Epithelial cell of proximal tubule (primary cell): ENCODE measurements at places on chromosomes 16 and 17. TPM values are rescaled to one million over a fixed set of nuclear protein-coding genes. Genes with fewer than 3 reads are reported as not detected.

Gene SLC16A6
- total RNA-seq = 0.07 TPM in 1 of 2 replicates, not detected in the other

Gene IL34
- 0.86 TPM in 1 of 2 replicates, not detected in the other for total RNA-seq

Gene SKAP1
- total RNA-seq = 1.5 and 11.4 TPM in 2 replicates

DNA sequence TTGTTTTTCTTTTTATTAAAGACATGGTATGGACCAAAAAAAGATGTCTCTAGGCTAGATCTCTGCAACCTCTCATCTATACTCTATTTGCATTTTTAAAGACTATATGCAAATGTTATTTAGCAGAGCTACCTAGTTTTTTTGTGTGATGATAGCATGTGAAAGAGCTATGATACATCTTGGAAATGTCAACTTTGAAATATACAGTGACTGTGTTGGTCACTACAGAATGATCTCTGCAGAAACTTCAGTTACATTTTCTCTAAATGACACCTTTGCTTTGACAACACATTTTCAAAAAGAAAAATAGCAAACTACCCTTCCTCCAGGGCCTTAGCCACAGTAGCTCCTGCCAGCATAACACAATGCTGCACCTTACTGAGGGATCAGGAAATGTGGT is 86.6 kb downstream of the PRKCB start:
- DNase-seq = no peak

DNA sequence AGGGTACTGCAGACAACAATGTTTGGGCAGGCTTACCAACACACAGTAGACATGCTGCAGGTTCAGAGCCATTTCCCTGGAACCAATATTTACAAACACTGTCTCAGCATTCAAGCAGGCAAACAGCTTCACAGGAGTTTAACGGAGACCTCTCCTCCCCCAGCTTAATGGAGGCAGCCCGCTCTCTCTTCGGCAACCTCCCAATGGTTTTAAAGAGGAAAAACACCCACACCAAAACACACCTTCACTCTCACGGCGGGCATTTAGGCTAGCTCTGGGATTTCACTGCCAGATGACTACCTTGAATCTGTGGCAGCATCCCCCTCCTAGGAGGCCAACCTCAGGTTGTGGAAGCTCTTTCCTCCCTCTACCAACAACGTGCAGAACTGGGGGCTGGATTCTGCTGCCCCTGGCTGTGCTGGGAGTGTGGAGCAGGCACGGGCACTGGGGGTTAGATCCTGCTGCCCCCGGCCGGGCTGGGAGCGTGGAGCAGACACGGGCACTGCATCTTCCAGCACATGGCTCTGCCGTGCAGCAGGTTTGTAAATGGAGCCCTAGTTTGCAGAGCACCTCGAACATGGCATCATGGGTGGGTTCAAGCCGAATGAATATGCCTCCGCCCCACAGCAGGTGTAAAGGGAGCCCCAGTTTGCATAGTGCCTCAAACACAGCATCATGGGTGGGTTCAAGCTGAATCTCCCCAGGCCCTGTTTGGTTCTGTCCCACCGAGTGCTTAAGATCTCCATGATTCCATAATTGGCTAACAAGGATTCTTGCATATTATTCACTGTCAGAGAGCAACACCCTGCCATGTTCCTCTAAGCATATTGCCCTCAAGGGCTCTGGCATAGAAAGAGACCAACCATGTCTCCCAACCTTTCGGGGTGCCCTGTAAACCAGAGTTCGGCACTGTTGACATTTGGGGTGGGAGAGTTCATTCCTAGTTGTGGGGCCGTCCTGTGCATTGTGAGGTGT is 86.4 kb downstream of the RBFOX3 start:
- DNase-seq = no peak

Gene NBR1
- 32.1 and 33.6 TPM in 2 replicates for total RNA-seq

Gene WDR90
- 22.0 and 45.6 TPM in 2 replicates for total RNA-seq

DNA sequence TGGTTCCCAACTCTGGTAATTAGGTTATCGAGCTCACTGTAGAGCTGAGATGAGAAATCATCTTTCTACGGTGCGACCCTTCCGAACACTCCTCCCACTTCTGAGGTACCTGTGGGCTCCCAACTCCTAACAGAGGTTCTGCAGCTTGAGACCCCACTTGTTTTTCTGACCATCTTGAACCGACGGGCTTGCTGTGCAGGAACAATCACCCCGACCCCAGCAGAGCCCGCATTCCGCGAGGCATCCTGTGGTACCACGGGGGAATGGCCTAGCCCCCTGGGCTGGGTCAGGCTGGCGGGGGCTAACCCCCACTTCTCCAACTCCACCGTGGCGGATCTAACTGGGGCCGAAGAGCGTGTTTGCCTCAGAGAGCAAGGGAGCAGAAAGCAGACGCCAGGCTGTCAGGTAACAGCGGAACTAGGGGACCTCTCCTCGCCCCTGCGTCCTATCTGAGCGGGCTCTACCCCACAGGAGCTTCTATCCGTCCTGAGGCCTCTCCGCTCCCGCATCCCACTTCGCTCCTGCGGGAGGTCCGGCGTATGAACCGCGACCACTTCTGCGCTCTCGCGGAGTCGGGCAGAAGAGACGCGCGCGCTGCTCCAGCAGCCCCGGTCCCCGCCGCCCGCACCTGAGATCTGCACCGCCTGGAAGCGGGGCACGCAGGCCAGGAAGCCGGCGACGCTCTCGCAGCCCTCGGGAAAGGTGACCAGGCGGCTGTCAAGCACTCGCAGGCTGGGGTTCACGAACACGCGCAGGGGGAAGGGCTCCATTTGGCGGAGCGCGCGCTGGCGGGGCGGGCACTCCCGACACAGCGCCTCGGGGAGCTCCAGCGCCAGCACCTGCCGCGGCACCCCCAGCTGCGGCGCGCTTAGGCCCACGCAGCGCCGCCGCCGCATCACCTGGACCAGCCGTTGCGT is 761 bp downstream of the PDF start:
- no peak for DNase-seq

DNA sequence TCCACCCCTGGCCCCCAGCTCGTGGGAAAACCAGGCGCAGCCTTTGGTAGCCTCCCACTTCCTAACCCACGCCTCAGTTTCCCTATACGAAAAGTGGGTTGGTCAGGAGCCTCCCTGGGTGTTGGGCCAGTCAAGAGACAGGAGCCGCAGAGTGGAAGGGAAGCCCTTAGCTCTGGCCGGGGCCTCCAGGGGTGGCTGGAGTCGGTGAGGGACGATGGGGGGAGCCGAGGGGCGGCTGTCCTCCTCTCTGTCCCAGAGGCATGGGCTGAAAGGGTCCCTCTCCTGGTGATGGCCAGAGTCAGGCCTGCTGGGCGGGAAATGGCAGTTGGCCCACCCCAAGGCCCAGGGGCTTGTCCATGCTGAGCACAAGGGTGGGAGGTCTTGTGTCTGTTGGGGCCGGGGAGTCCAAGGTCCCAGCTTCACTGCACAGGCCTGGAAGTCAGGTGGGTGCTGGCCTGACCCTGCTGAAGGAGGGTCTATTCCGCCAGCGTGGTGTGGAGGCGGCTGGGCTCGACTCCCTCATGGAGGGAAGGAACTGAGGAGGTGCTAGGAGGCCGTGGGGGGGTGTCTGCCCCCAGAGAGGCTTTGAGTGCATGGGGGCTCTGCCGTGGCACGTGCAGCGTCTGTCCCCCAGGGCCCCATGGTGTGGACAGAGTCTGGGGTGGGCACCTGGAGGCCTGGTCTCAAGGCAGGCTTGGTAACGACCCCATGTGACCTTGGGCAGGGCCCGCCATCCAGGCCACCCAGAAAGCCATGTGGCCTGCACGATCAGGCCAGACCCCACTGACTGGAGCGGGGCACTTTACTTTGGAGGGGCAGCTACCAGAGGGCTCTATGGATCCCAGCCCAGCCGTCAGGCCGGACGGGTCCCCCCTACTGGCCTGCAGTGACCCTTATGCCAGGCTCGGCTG is 1.1 kb downstream of the SLC16A3 start:
- no peak for DNase-seq

DNA sequence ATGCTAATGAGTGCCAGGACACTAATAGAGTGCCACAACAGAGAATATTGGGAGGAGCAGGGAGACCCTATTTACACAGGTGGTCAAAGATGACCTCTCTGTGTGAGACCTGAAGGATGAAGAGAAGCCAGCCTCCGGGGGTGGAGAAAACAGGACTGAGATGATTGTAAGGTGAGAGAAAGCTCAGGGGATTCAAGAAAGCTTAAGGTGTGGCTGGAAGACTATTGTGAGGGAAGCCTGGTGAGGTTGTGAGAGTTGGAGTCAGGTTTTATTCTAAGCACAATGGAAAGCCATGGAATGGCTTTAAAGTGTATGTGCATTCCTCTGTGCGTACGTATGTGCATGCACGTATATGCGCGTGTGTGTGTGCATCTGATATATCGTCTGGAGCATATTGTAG is 10.4 kb upstream of the MARCHF10 start:
- no peak for DNase-seq
